NCI-H1048 (cell line): ENCODE measurements at places on chromosomes 11 and 22.

- DNase-seq, result no peak
Observed at GRCh38 chr22:32620992-32621391, 146.4 kb downstream of the FBXO7 start.

DNA sequence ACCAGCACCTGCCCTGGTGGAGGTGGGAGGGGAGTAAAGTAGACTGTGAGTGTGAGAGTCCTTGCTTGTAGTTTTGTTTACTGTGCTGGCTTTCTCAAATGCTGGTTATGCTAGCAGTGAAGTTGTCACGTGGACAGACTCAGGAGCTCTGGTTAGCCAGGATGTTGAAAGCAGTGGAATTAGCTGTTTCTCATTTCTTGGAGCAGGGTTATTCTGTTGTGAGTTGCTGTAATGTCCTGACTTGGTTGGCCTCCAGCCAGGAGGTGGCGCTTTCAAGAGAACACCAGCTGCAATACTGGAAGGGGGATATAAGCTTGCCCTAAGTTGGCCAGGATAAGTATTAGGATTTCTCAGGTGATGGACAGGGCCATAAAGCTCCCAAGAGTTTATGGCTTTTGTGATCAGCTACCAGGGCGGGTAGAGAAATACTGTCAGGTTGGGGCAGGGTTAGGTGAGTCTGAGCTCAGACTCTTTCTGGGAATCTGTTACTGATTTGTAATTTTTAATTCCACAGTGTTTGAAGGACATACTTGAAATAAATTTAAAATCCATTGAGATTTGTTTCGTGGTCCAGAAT, 13.7 kb downstream of the CYP2D6 start:
- DNase-seq, result no peak

- no peak for DNase-seq
Observed at GRCh38 chr11:18722293-18722637, 3.7 kb downstream of the IGSF22 start.

GRCh38 chr11:207208-207862, at the start of the genes BET1L and RIC8A:
BET1L (minus strand) TSS chr11:207399; CDS start chr11:207321, 78 bp downstream.
RIC8A (plus strand) TSS chr11:207708; CDS start chr11:208855, 1,147 bp downstream.
- peak; percentile 77 for DNase-seq

- DNase-seq, result no peak
Observed at GRCh38 chr22:45499746-45500145, 2.9 kb upstream of the FBLN1 start.

DNA sequence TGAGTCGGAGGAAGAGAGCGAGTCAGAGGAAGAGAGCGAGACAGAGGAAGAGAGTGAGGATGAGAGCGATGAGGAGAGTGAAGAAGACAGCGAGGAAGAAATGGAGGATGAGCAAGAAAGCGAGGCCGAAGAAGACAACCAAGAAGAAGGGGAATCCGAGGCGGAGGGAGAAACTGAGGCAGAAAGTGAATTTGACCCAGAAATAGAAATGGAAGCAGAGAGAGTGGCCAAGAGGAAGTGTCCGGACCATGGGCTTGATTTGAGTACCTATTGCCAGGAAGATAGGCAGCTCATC, 780 bp downstream of the TRIM44 start:
- no peak for DNase-seq

DNA sequence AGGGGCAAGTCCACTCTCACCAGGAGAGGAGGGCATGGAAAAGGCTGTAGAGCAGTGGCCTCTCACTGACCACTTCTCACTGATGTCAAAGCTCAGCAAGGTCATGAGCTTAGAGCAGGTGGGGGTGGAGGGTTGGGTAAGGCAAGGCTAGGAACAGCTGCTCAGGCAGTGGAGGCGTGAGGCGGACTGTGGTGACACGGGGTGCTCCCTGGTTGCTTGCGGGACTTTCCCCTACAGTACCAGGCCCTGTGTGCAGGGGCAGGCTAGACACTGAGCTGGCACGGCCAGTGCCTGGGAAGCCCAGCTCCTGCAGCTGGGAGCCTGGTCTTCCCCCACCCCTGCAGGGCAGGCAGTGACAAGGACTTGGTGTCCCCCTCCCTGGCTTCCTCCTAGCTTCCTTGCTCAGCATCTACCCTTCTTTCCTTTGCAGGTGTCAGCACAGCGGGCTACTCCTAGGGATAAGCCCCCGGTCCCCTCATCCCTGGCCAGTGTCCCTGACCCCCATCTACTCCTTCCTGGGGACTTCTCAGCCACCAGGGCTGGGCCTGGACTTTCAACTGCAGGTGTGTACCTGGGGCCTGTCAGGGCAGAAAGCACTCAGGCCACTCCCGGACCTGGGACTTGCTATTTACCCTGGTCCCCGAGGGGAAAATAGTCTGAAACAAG, 45.6 kb downstream of the PISD start:
- DNase-seq, result no peak

GRCh38 chr11:125772834-125773505, 5.7 kb downstream of the PATE2 start:
- no peak for DNase-seq

DNA sequence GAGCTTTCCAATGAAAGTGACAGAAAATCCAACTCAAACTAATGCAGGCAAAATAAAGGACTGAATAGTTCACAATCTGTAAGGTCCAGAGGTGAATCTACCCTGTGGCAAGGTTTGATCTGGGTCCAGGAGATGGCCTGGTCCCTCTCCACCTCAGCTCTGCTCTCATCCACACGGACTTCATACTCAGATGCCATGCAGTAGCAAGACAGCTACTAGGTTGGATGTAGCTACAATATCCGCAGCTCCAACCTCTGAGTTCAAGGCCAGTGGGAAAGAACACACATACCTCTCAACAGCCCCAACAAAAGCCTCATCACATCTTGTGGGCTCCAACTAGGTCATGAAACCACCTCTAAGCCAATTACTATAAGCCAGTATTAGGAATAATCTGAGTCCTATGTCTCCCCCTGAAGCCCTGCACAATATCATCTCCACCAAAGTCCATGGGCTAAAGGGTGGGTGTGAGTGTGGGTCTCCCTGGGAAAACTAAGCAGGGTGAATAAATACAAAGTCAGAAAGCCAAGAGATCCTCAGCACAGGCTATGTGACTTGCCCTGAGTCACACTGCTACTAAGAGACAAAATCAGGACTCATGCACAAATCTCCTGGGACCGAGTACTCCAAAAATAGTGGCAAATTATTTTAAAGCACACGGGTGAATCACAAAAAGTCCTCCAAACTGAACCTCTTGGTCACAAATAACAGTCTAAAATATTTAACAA, 78.8 kb downstream of the LARGE1 start:
- no peak for DNase-seq

- no peak for DNase-seq
Observed at GRCh38 chr11:68311160-68312116, 953 bp upstream of the LRP5 start.

- no peak for DNase-seq
Observed at GRCh38 chr22:43225609-43226008, 38.7 kb upstream of the TTLL12 start.

GRCh38 chr22:43431808-43432554, 20.2 kb downstream of the MPPED1 start:
- no peak for DNase-seq

DNA sequence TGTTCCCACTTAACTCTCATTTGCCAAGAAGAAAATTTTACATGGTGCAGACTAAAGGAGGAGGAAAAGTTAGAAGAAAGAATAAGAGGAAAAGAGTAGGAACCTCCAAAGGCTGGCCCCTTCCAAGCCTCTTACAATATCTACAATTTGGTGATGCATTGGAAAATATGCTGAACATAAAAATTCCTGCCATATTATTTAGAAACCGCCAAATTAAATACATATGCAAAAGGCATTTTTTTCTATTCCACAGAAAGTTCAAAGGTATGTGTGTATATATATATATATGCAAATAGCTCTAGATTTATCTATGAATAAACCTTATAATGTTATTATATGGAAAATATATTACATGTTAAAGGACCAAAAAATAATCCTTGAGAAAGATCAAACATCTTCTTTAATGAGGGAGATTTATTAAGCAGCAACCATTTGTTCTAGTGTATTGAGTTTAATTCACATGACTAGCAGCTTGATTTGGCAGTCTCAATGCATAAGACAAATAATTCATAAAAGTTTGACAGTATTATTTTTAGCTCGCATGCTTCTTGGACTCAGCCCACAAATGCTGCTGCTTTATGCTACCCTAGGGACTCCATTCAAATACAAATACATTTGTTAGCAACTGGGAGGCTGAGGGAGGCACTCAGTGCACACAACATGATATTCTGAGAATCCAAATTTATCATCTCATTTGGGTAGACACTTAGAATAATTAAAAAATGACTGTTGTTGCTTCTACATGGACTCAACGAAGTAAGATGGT, 184.9 kb downstream of the SBF2 start:
- no peak for DNase-seq

DNA sequence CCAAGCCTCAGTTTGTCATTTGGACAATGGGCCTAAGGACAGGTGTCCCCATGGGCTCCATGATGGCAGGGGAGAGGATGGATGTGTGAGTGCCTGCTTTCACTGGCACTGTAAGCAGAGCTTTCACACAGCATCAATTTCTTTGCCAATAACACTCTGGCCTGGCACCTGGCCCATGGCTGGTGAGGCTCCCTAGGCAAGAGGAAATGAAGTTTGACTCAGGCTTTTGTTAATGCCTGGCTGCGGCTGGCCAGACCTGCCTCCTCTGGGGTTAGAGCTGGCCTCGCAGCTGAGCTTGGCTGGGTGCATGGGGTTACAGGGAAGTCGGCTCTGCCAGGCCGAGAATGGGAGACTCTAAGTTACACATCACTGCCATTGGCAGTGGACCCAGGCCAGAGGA, 30.0 kb upstream of the SEZ6L start:
- DNase-seq, result no peak

GRCh38 chr11:32008880-32009551, 81.9 kb upstream of the RCN1 start:
- no peak for DNase-seq
